ENCODE measurements at places on chromosomes 12 and 14. TPM values are rescaled to one million over a fixed set of nuclear protein-coding genes. Genes with fewer than 3 reads are reported as not detected.

The GALNT8 gene
- total RNA-seq: 2.0 TPM

The REP15 gene
- total RNA-seq: 2.3 TPM

DNA sequence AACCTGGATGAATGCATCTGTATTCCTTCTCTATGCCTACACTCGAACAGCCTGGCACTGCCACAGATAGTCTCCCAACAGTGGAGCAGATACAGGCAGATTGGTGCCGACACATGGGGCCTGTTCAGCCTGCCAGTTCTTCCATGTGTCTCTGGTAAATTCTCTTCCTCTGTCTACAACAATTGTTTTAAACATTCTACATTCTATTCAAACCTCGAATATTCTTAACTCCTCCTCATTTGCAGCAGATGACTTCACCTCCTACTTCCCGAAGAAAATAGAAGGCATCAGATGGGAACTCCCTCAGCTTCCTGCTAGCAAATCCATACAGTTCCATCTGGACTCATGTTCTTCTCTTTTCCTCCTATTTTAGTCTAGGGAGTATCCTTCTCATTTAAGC, 43.1 kb upstream of the OTOGL start:
- peaks cover 3% of the 10 kb centered on the region for H3K27me3 ChIP-seq
- H3K27ac ChIP-seq: no peak overlapping the region
- H3K36me3 ChIP-seq: no peaks in the 10 kb centered on the region
- H3K4me3 ChIP-seq: no peak overlapping the region

DNA sequence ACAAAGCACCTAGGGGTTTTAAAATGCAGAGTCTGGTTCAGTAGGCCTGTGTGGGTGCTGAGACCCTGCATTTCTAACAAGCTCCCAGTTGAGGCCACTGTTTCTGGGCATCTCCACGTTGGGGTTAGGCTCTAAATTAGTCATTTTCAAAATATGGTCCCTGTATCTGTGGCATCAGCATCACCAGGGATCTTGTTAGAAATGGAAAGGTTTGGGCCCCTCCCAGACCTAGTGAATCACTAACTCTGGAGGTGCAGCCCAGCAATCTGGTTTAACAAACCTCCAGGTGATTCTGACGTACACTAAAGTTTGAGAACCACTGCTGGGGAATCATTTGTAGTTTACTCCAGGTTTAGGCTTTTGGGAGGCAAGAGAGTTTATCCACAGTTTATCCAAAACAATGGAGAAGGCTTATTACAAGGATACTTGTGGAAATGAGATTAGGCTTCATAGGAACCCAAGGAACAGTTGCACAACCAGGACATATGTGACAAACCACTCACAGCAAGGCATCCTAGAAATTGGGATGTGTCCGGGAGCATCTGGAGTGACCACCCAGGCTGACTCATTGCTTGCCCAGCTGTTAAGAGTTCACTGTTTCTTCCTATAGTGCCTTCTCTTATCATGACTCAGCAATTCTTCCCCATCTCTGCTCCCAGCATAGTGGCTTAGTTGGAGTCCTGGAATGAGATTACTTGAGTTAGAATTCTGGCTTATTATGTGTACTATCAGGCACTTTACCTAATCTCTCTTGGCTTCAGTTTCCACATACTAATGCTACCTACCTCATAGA, 71.6 kb upstream of the STXBP6 start:
- H3K4me3 ChIP-seq: no peak overlapping the region
- DNase-seq: no peak
- no peaks in the 10 kb centered on the region for H3K27me3 ChIP-seq
- H3K36me3 ChIP-seq: no peaks in the 10 kb centered on the region
- peaks cover 54% of the 10 kb centered on the region for H3K4me1 ChIP-seq
- H3K27ac ChIP-seq: peak overlapping the region; percentile 2

DNA sequence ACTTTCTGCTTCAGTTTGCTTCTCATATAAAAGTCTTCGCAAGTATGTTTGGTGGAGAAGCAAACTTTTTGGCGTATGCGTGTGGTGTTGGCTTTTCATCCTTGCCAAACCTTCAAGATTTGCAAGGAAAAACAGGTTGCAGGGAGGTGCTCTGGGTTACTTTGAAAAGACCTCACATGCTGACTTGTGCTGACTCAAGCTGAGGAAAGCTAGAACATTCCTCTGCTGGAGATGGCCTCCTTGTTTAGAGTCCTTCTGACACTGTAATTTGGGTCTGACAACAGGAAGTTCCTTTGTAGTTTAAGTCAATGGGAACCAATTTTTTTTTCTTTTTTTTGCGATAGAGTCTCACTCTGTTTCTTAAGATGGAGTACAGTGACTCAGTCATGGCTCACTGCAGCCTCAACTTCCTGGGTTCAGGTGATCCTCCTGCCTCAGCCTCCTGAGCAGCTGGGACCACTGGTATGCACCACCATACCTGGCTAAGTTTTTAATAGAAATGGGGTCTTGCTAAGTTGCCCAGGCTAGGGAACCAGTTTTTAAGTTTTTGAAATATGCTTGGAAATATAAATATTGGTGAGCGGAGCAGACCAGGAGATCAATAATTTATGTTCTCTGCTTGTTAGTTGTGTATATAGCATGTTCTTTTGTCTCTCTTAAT, 2.6 kb upstream of the ACACB start:
- peaks cover 43% of the 10 kb centered on the region for H3K4me1 ChIP-seq
- H3K4me3 ChIP-seq: no peak overlapping the region
- no peak overlapping the region for H3K27ac ChIP-seq
- no peaks in the 10 kb centered on the region for H3K27me3 ChIP-seq
- no peak for DNase-seq

DNA sequence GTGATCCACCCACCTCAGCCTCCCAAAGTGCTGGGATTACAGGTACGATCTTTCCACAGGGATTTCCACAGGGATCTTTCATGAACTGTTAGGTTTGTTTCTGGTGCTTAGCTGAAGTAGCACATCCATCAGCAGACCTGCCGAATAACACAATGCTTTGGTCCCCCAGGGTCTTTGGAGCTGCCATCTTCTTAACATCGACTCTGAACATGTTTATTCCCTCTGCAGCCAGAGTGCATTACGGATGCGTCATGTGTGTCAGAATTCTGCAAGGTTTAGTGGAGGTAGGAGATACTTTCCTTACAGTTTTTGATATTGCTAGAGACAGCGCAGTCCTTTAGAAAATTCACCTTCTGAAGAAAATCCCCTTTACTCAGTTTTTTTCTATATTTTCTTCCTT, 36.3 kb downstream of the SLC17A8 start:
- no peak overlapping the region for H3K27ac ChIP-seq
- no peak for DNase-seq
- H3K4me3 ChIP-seq: no peak overlapping the region
- H3K27me3 ChIP-seq: no peaks in the 10 kb centered on the region

DNA sequence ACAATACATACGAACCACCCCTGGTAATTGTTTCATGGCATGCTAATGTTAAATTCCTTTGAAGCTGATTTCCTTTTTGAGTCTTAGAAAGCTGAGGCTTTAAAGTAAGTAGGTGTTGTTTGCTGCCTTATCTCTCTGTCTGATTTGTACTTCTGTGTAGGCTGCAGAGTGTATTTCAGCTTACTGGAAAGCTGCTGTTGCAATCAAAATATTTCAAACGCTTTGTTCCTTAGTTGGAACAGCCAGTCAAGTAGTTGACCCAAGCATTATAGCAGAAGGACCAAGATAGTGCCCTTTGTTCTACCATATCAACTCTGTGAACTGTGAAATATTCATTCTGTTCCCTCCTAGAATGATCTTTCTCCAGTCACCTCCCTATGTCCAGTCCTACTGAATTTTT, 3.1 kb downstream of the PKP2 start:
- peaks cover 69% of the 10 kb centered on the region for H3K4me1 ChIP-seq
- H3K27ac ChIP-seq: peak overlapping the region; percentile 97
- no peaks in the 10 kb centered on the region for H3K27me3 ChIP-seq
- no peak for DNase-seq

DNA sequence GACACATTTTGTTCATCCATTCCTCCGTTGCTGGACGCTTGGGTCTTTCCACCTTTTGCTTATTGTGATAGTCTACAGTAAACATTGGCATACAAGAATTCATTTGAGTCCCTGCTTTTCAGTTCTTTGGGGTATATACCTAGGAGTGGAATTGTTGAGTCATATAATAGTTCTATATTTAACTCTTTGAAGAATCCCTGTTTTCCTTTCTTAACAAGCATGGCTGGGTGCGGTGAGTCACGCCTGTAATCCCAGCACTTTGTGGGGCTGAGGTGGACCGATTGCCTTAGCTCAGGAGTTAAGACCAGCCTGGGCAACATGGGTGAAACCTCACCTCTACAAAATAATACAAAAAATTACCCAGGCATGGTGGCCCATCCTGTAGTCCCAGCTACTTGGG, 75.4 kb downstream of the CCDC92 start:
- H3K27ac ChIP-seq: no peak overlapping the region
- peaks cover 5% of the 10 kb centered on the region for H3K4me1 ChIP-seq
- no peaks in the 10 kb centered on the region for H3K36me3 ChIP-seq
- no peak for DNase-seq
- H3K4me3 ChIP-seq: no peak overlapping the region

- peaks cover 31% of the 10 kb centered on the region for H3K4me1 ChIP-seq
- no peak for DNase-seq
- H3K36me3 ChIP-seq: no peaks in the 10 kb centered on the region
- H3K27ac ChIP-seq: peak overlapping the region; percentile 41
- H3K27me3 ChIP-seq: peaks cover 2% of the 10 kb centered on the region
- no peak overlapping the region for H3K4me3 ChIP-seq
These were observed 37.4 kb downstream of the SLC6A12 start for GRCh38 chr12:176321-177181.
